ENCODE measurements at places on chromosomes 1 and 21.

DNA sequence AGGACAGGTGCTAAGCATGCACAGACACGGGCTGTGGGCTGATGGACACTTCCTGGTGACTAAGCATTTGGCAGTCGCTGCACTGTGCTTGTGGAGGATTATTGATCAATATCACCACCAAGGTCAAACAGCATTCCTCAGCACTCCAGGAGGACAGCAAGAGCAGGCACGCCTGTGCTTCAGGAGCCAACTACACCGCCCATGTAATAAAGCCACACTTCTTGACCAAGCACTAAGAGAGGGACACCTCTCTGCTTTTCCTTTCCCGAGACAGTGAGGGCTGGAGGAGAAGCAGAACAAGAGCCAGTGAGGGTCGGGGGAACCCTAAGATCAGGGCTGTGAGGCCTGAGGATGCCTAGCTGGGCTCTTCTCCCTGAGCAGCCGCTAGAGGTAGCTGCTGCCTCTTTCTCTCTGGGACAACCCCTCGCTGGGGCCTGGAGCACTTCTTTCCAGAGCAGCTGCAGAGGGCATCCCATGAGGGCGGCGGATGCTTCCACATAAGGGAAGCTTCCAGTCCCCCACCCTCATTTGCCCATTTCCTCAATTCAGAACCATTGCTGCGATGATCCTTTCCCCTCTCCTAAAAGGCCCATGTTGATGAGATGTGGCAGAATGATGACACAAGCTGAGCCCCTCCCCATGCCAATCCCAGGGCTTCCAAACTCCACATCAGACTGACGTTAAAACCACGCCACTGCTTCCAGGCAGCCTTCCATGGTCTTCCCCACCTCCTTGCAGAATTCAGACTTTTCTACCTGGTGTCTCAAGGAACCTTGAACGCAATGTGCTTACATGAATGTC, 19.1 kb downstream of the RAB7B start:
- no peak for DNase-seq

DNA sequence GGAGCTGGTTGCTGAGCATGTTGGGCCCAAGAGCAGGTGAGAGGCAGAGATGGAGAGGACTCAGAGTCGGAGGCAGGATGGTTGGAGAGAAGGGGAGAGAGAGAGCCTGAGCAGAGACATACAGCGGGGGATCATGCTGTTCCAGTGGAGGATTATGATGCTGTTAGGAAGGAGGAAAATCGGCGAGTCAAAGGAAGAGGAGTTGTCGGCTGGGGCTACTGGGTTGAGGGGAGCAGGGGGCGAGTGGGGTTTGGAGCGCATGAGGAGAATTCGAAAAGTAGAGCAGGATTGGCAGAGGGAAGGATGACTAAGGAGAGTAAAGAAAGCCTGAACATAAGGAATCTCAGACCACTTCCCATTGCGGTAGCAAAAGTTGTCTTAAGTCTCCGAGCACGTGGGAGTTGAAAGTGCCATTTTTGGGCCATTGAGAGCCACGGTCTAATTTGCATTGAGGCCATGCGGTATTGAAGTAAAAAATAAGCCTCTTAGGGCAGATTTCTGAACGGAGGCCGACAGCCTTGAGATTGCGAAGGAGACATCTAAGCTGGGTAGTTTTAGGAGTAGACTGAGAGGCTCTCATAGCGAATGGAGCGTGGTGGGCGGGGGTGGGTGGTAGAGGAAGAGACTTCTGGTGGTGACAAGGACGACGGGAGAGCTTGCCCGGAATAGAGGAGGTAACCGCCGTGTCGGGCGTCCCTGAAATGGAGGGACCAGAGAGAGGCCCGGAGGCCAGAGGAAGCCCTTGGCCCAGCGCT, 140.4 kb upstream of the ETV3 start:
- no peak for DNase-seq

DNA sequence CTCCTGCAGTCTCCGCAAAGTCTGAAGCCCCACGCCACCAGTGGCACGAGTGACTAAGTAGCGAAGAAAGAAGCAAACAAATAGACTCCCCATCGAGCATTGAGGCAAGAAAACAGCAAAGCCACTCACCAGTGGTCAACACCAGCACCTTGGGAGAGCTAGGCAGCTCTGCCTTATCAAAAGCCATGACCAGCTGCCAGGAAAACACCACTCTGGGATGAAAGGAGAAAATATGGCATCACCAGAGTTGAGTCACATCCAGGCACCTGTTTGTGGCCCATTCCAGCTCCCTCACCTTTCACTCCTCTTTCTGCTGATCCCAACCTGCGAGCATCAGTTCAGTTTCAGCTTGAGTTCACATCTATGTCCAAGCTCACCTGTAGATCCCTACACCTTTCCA, 17.2 kb downstream of the PDZK1 start:
- no peak for DNase-seq

DNA sequence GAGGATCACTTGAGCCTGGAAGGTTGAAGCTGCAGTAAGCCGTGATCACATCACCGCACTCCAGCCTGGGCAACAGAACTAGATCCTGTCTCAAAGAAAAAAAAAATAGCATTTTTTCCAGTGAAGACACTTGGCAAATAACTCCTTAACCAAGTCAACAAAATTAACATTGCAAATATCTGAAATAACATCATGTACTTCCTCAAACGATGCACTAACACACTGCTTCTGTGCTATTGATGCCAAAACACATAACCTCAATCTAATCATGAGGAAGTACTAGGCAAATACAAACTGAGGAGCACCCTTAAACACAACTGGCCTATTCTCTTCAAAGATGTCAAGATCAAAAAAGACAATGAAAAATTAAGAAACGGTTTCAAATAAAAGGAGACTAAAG, 32.3 kb downstream of the PABPC4 start:
- no peak for DNase-seq

DNA sequence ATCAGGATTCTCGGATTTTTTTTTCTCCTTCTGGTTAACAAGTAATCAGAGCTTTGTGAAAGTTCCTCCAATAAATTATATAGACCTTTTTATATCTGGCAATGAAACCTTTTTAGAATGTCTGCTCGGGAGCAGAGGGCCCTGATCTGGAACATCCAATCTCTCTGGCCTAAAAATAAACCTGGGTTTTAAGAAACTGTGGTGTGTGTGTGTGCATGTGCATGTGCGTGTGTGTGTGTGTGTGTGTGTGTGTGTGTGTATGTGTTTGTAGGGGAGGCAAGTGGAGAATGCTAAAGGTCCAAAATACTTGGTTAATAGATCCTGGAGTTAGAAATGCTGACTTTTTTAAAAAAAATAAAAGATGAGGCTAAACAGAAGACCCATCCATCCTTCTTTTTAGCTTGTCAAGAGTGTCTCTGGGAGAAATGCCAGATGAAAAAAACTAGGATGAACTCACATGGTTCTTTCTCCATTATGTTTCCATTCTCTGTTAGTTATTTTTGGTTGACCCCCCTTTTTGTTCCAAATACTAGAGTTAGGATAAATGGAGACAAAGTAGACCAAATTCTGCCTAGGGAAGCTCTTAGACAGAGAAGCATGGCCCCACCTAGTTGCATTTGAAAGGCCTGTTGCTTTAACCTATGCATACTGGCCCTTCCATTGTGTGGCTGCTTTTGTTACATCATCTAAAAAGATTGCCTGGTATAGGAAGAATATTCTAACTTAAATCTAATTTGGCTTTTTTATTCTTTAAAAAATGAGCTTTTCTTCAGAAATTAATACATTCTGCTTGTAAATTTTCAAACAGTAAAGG, 175.9 kb downstream of the PAPPA2 start:
- DNase-seq, result no peak

DNA sequence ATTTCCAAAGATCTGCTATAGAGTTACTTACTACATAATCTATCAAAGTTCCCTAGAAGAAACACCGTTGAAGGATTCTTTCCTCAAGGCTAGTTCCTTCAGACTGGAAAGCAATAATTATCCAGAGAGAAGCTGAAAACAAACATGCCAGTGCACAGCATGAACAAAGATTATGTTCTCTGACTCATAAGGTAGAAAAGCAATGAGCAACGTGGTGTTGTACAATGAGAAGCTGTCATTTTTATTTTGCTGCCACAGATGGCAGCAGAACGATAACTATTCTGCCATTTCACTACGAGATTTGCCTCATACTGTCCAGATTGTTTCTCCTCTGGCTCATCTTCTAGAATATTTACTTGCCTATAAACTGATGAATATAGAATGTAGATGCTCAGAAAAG, 10.7 kb downstream of the EXTL2 start:
- DNase-seq, result no peak

DNA sequence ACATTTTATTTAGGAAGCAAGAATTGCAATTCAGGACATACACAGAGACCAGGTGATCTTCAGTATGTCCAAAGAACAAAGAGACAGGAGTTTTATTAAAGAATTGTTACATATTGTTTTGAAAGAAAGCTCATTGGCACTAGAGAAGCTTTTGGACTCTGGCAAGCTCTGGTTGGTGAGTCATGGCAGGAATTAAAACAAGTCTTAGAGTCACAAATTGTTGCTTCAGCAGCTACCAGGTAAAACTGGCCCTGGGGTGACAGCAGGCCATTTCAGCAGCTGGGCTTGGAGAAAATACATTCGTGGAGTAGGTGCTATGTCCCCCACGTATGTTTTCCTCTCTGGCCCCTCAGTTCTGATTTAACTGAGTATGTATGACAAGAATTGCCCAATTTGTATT, 58.8 kb downstream of the MAP3K21 start:
- no peak for DNase-seq

- DNase-seq, result no peak
Observed at GRCh38 chr21:27423038-27423437, 456.1 kb upstream of the ADAMTS5 start.

GRCh38 chr1:29275435-29275834, 39.1 kb downstream of the PTPRU start:
- no peak for DNase-seq

DNA sequence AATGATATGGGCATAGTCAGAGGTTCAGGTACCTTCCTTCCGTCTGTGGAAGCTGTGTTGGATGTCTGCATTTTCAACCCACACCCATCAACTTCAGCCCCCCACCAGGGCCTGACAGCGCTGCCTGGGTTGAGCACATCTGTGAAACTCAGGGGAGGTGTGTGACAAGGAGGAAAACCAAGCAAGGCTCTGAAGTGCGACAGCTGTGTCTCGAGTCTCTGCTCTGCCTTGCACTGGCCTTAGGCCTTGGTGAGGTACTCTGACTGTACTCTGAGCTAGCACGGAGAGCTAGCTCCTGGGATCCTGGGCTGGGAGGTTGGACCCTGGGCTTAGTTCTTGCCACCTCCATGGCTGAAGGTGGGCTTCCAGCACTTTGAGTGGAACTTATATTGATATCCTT, 9.1 kb downstream of the VANGL2 start:
- no peak for DNase-seq

- DNase-seq, result no peak
Observed at GRCh38 chr1:99457381-99458165, 188.3 kb upstream of the PALMD start.

DNA sequence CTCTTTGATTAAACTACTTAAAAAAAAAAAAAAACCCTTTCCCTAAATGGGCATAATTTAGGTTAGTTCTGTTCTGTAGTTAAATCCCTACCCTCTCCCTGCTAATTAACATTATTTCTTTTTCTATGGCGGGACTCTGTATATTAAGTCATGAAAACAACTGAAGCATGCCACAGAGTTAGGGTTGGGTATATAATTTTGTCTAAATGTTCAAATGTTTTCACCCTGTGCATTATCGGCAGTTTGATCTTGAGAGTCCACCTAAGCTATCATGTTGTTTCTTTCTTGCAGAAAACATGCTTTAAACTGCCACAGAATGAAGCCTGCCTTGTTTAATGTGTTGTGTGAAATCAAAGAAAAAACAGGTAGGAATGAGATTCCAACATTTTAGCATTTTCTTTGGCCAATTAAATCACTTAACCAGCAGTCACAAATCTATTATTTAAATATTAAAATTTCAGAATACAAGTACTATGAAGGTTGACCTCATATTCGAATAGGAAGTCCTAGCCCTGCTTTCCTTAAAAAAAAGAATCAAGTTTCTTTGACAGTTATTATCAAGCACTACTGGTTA, 4.0 kb downstream of the PBX1 start:
- DNase-seq, result no peak

GRCh38 chr1:243500512-243500911, 244.7 kb downstream of the SDCCAG8 start:
- DNase-seq, result no peak

- DNase-seq, result no peak
Observed at GRCh38 chr1:204473400-204473965, 21.1 kb downstream of the PIK3C2B start.

DNA sequence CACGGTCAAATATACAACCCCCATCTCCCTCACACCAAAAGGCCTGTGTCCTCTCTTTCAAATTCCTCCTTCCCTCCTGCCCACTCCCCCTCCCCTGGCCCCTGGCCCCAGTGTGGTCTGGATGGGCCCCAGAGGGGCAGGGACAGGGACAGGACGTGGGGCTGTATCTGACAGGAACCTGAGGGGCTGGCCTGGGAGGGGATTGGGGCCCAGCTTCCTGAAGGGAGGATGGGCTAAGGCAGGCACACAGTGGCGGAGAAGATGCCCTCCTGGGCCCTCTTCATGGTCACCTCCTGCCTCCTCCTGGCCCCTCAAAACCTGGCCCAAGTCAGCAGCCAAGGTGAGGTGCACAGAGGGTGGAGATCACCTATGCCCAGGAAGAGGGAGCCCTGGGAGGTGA, at the start of gene MPL:
Gene MPL, plus strand, starts transcription at position 231 of the 400 bp plus-strand sequence. Its CDS starts 31 bp downstream, at position 262.
- no peak for DNase-seq

DNA sequence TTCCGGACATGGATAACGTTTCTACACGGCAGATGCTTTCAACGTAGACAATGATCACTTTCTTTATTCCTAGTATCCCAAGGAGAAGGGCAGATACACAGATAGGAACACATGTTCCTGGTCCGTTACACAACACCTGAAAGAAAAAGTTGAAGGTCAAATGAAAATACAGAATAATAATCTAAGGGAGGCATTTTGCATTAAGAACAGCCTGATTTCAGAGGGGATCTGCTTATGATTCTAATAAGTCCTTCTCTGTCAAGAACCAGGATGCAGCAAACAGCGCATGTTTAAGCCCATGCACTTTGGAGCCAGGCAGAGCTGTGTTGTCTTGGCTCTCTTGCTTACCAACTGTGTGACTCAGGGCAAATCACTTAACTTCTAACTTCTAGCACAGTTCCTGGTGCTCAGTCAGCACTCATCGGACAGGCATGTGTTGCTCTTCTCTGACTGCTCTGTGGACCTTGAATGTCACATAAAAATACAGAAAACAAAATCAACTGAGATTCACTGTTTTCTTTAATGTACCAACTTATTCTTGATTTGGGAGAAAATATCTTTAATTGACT, 56.3 kb upstream of the CNN3 start:
- DNase-seq, result no peak

Data from activated T-helper 1 cell treated with anti-CD3 and anti-CD28 coated beads, Interleukin-2, amount 50 U/mL, for 16 hours (primary cell).